Stimulated activated CD4-positive, alpha-beta T cell treated with anti-CD3 and anti-CD28 coated beads, Interleukin-4, amount 100 ng/mL, for 4 hours (primary cell): ENCODE measurements at places on chromosomes 1 and 21.

DNA sequence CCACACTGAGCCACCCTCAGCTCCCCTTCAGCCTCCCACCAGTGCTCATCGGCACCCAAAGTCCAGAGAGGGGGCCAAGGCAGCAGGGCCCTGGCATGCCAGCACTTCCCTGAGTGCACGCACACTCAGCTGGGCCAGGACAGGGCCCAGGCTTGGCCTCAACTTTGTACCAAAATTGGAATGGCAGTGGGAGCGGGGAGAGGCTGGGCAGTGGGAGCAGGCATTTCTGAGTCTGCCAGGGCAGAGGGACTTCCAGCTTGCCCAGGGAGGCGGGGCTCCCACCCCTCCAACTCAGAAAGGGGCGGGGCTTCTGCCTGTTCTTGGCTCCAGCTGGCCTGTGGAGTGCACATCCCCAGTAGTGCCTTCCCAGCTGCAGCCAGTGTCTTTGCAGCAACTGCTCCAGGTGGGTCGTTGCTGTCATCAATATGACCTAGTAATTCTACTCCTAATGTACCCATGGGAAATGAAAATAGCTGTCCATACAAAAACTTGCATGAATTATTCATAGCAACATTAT, 10.3 kb upstream of the SNX7 start:
- no peak for DNase-seq

DNA sequence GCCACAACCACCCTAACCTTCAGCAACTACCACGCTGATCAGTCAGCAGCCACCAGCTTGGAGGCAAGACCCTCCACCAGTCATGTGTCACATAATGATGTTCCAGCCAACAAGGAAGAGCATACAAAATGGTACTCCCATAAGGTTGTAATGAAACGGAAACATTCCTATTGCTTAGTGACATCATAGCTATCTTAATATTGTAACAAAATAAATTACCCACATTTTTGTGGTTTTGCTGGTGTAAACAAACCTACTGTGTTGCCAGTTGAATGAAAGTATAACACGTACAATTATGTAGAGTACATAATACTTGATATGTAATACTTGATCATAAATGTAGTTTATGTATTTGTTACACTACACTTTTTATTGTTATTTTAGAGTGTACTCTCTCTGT, 1363.2 kb upstream of the ADGRL4 start:
- DNase-seq: no peak

DNA sequence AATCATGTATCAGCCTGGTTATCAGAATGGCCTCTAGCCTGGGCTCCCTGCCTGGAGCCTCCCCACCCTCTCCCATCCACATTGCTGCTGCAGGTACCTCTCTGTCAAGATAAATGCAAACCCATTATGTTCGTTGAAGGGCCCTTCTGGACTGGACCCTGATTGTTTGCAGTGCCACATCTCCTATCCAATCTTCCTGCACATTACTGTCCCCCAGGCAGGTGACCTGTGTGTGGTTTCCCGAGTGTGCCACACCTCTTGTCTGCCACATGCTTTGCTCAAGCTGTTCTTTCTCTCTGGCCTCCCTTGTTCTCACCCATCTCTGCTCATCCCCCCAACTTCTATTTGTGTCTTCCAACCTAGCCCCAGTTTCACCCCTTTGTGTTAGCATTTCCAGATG, 32.4 kb downstream of the IER5 start:
- DNase-seq: no peak

DNA sequence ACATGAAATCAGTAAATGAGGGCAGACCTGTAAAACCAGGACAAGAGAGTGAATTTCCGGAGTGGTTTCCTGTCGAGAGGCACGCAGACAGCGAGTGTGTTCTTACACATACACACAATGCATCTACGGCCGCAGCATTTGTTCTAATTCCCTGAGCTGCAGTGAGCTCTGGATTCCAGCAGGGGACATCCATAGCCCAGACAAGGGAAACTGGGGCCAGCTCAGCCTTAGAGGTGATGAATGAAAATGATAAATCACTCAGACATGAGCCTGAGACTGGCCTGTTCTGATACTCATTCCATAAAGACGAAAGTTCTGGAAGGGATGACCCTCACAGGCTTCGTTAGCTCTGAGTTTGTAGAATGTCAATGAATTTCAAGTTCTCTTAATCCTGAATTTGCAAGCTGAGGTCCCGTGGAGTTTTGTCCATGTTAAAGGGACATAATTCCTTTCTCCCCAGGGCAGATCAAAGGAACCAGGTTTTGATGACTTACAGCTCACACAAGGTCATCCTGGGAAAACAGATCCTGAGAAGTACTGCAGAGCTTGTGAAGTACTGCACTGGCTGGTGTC, 207.9 kb upstream of the C1orf87 start:
- no peak for DNase-seq

DNA sequence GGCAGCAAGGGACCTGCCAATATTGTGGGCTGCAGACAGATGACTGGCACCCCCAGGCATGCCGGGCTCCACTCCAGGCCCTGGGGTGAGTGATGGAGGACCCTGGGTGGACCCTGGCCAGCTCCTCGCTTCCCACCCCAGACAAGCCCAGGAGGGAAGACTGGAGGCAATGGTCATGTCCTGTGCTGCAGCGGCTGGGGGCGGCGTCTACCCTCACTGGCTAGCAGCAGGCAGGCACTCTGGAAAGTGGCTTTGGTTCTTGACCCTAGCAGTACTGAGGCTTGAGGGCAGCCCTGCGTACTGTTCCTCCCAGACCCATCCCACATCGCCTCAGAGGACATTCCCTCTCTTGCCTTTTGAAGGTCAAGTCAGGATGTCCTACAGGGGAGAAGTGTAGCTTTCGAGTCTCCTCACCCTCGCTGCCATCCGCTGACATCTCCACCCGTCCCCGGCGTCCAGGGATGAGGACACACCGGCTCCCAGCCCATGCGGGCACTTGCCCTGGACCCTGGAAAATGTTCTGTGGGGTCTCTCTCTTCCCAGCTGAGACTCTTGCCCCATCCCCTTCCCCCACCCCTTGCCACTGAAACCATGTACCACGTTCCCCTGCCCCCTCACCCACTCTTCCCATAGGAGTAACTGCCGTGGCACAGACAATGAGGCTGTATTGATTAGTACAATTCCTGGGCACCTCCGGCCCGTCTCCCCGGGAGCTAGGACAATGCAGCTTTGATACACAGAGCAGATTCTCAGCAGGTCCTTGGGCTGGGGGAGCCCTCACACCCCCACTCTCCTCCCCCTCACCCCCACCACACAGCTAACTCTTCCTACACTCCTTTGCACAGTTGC, 15.0 kb downstream of the SLC6A9 start:
- no peak for DNase-seq

GRCh38 chr1:31568895-31569595, 7.3 kb upstream of the TINAGL1 start:
- DNase-seq: no peak

DNA sequence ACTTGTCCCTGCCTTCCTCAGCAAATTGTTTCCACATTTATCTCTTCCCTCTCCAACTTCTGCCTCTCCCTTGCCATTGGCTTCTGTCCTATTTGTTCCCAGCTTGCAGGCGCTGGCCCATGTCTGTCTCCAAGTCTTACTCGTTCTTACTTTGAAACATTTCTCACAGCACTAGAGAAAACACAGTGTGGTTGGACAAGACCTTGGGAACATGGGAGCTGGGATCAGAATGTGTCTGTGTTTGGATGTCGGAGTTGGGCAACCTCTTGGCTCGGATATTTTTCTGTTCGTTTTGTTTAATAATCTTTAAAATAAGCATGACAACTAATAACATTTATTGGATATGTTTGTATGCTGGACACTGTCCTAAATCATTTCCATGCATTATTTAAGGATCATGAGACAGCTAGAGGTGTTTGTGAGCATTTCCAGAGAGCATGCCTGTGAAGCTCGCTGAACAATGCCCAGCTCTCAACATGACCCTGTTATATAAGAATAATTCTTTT, 5.9 kb upstream of the BRWD1 start:
- DNase-seq: no peak

GRCh38 chr1:246492611-246493245, 14.4 kb downstream of the SMYD3 start:
- DNase-seq: peak; percentile 7

DNA sequence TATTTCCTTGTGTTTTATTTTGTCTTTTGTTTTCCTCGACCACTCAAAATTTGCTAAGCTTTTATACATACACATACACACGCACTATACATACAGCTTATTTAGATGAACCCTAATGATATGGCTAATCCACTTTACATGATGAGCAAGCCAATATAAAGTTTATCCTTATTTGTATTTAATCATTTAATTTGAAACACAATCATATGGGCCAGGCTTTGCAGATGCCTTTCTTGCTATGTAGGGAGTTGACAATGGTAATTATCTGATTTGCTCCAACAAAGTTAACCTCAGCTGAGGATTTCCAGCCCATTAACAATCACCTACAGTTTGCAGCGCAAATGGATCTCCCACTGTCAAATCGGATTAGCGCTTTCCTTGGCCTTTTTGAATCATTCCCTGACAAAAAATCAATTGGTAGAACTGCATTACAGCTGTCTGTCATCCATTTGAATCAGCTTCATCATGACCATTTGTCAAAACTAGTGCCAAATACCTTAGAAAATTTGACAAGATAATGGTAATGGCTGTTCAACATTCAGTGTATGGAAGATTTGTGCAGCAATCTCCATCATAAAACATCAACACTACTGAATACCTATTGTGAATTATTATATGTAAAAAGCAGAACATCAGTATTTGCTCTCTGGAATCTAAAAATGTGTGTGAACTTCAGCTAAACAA, 352.6 kb downstream of the MRPL39 start:
- DNase-seq: no peak

DNA sequence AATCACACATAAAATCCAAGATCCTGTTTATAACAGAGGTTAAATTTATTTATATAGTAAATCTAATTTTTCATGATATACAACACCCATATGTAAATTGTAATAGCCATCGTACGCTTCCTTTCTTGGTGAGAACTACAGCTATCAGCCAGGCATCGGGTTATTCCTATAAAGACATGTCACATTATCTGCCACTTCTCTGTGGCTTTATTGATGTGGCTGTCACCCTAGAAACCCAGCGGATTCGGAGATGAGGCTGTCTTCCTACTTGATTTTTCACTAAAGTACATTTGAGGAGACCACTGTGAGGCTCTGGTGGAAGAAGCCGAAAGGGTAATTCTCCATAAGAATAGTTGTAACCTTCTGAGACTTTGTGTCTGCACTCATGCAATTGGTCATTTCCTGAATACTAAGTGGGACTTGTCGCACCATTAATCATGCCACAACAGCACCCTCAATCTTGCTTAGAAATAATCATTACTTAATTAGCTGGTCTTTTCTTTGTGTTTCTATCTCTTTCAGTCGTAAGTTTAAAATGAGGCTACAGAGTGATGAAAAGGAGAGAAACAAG, 106.0 kb downstream of the NTNG1 start:
- DNase-seq: no peak

GRCh38 chr1:11180342-11180744, 8.8 kb upstream of the ANGPTL7 start:
- DNase-seq: no peak

- no peak for DNase-seq
Observed at GRCh38 chr1:230853731-230854130, 14.6 kb downstream of the C1orf198 start.

- DNase-seq: no peak
Observed at GRCh38 chr1:40393173-40393572, 19.6 kb downstream of the SMAP2 start.

DNA sequence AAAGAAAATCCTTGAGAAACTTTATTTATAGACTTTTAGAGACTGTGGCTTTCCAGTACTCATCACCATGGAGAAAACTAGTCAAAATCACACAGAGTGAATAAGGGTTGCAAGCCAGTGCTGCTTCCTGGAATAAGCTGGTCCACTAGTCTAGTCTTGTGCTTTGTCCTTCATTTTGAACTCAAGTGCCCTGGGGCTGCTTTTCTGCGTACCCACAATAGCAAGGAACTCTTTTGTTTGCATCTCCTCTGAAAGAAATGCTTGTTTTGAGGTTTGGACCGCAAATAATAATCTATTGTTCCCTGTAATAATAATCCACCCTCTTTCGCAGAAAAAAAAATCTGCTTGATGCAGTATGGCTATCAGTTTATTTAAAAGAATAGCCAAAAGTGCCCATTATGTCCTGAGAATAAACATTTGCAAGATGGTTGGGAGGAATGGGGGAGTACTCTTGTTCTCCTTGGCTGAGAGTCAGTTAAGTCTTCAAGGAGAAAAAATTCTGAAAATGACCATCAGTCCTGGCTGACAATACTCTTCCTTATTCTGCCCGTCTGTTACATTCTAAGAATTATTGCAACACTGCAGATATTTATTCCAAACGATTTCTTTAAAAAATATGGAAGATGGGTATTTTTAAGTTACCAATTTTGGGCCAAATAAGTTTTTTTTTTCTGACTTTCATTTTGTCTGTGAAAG, 41.9 kb downstream of the MPZL1 start:
- no peak for DNase-seq

DNA sequence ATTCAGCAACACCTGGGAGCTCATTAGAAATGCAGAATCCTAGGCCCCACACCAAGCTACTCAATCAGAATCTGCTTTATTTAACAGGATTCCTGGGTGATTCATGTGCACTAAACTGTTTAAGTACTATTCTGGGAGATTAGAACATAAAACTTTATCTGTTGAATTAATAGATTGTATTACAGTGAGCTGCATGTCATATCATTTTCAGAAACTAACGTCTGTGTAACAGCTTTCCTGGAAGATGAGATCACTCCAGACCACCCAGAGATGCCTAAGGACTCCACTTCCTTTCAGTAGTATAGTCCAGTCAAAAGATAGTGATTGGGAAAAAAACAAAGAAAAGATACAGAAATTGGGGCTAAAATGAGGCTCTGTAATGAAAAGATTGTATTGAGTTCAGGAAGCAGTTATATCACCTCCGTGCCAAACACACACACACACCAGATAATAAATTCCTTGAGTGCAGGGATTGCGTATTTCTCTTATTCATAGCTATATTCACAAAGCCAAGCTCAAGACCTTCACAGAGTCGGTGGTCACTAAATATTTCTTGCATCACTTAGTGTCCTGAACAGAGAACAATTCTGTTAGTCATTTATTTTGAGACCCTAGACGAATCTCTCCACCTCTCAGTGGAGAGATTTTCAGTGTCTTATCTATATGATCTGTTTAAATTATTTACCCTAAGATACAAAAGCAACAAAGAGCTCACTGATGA, 178.2 kb downstream of the DSCAM start:
- DNase-seq: no peak

- no peak for DNase-seq
Observed at GRCh38 chr1:230747127-230747730, at the start of gene CAPN9. CAPN9 (plus strand) TSS chr1:230747388; CDS start chr1:230747497, 109 bp downstream.

GRCh38 chr1:111729271-111729921, 9.8 kb downstream of the INKA2 start:
- DNase-seq: no peak
